ENCODE measurements at places on chromosomes 7 and 10.

- DNase-seq: no peak
Observed at GRCh38 chr7:78161781-78162180, 363.2 kb downstream of the PHTF2 start.

DNA sequence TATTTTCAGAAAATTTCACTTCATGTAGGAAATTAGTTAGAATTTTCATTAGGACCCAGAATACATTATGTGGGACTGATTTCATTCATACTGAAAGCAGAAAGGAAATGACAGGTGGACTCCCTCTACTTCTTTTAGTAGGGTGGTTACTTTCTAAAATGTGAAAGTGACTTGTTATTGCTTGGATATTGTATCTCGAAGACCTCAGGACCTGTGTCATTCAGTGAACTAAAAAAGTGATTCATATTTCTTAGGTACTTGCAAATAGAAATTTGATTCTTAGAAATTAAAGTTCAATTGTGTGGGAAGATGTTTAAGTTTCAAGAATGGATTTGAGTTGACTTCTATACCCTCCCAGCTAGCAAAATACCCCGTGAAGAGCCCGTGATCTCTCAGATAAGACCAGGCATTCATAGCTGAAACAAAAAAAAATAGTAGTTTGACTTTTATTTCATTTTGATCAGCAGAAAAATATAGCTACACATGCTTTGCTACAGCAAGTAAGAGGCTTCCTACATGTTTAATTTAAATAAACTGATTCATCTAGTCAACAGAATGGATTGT is 1037.1 kb downstream of the GATA3 start:
- no peak for DNase-seq

GRCh38 chr10:95026461-95026860 is 42.8 kb downstream of the CYP2C8 start:
- no peak for DNase-seq

DNA sequence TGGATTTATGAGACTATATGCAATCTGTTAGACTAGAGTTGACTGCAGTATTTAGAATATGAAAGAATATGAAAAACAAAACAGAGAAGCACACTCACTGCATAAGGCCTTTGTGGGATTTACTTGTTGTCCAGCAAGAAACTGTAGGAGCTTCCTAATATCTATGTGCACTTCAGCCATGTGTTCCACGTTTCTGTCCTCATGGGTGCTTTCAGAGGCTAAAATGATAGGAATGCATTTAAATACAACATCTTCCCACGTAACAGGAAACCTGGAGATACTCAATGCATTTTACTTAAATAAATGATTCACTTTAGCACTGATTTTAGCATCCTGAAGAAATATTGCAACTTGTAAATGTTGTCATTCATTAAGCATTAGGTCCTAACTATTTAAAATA is 11.7 kb downstream of the HUS1 start:
- no peak for DNase-seq

- no peak for DNase-seq
Observed at GRCh38 chr7:64878684-64879083, 24.4 kb upstream of the ZNF273 start.

DNA sequence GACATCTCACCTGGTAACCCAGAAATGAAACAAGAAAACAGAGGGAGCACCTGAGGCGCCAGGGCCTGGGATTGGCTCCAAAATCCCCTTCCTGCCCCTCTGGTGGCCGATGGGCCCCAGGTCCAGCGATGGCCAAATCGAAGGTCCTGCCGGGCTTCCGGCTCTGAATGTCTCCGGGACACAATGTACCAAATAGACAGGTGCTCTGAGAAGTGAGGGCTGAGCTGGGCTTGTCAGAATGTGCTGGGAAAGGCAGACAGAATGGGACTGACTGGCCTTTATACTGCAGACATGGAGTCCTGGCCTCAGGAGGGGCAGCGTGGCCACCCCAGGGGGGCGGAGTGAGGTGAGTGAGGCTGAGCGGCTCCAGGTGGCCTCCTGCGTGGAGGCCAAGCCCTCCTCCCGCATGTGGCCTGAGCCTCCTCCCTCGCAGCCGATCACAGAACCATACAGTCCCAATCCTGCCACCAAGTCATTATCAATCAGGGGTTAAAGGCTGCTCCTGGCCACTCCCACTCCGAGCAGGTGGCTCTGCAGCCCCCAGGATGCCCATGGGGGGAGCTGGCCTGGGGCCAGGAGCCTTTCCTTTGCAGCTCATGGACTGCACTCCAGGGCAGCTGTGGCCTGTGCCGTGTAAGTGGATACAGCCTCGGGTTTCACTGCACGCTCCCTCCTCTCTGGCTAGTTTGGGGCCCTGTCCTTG is 185.5 kb downstream of the ADARB2 start:
- DNase-seq: no peak

GRCh38 chr10:52756295-52756694 is 16.3 kb downstream of the MBL2 start:
- no peak for DNase-seq

- DNase-seq: no peak
Observed at GRCh38 chr10:230758-231157, 95.5 kb downstream of the ZMYND11 start.

- DNase-seq: no peak
Observed at GRCh38 chr10:100576282-100576635, 40.5 kb downstream of the HIF1AN start.

DNA sequence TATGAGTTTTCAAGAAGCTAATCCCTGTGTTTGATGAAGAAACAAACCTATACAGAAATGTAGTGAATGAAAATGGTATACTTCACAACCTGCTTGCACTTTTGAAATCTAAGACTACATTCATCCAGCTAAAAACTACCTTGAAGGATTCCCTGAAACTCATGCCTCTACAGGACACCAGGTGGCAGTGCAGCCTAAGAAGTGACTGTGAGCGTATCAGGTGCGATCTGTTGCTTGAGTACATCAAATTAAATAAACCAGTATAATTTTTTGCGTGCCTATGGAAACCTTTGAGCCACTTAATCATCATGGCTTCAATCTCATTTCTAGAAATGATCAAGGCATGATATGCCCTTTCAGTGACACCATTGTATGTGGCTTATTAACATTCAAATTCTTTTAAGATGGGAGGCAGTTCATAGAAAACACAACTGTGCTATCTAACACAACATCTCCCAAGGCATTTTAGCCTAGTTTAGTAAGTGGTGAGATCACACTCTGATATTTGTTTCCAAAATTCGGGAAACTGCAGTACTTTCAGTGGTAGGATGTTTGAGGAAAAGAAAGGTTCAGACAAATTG is 57.4 kb downstream of the PPP1R17 start:
- no peak for DNase-seq

DNA sequence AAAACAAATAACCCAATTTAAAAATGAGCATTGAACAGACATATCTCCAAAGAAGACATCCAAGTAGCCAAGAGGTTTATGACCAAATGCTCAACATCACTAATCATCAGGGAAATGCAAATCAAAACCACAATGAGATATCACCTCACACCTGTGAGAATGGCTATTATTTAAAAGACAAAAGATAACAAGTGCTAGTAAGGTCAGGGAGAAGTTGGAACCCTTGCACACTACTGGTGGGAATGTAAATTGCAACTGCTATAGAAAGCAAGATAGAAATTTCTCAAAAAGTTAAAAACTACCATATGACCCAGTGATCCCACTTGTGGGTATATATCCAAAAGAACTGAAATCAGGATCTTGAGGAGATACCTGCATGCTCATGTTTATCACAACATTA is 49.5 kb downstream of the SGMS1 start:
- no peak for DNase-seq

DNA sequence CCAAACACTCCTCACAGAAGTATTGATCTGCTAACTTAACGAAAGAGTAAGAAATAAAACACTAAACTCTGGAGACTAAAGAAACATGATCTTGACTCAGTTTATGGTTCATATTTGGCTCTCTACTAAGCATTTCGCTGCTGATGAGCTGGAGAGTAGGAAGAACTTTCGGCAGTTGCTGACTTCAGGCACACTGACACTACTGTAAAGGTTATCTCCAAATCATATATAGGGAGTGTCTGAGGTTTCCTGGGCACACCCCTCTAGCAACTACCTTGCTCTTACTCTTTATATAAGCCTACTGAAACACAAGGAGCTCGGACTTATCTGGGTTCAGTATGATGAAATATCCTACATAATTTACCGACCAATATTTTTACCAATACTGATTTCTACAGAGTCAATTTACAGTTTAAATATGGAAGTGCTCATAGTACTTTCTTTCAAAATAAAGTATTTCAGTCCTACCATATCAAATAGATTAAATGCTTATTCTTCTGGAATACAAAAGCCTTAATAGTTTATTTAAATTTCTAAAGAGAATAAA is 39.5 kb downstream of the ERCC6 start:
- no peak for DNase-seq

GRCh38 chr7:37784015-37784414 is 64.4 kb upstream of the NME8 start:
- DNase-seq: no peak

GRCh38 chr7:47762746-47763062 is 180.8 kb upstream of the TNS3 start:
- DNase-seq: no peak

GRCh38 chr10:21160116-21160515 is 263.0 kb upstream of the NEBL start:
- no peak for DNase-seq

- no peak for DNase-seq
Observed at GRCh38 chr7:98123365-98123696, 16.7 kb downstream of the LMTK2 start.

GRCh38 chr10:13271552-13272163 is 28.2 kb downstream of the PHYH start:
- DNase-seq: no peak

DNA sequence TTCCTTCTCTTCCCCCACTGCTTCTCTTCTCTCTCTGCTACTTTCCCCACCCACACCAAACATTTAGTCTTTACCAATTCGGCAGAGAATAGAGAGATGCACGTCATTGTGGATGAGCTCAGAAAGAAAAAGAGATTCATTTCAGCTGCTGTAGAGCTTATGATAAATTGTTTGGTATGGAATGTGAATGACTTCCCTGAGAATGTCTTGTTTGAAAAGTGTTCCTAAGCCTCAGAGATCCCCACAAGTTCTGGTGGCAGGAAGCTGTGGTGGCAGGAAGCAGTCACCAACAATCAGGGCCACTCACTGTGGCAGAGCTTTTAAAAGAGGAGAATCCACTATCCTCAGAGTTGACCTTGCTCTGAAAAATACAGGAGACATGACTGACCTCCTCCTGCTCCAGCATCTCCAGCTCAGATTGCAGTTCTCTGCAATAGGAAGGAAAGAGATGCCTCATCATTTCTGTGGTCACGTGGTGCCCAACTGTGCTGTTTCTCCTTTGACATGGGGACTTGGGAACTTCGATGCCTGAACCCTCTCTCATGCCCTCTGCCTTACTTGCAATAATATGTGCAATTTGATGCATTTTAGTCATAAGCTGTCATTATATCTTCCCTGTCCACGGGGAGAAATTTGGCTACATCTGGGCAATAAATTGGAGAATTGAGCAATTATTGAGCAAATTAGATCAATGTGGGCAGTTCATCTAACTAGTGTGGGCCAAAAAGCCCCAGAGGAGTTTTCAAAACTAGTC is 76.5 kb downstream of the BMPER start:
- no peak for DNase-seq

DNA sequence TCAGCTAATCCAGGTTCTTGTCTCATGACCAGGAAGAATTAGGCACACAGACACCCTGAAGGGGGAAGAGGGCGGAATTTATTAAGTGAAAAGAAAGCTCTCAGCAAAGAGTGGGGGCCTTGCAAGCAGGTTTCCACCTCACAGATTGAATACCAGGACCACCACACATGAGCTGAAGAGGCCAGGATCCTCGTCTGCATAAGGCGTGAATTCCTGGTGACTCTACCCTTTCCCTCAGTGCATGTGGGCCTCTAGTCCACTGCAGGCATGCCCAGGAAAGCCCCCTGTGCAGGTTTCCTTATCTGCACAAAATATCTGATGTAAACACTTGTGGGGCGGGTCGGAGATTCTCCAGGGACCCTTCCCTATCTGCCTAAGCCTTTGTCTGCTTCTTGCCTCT is 782.1 kb upstream of the LRRN3 start:
- no peak for DNase-seq

- no peak for DNase-seq
Observed at GRCh38 chr7:25388681-25389080, 160.4 kb upstream of the NPVF start.

- no peak for DNase-seq
Observed at GRCh38 chr10:130137659-130138478, 1.7 kb downstream of the GLRX3 start.

DNA sequence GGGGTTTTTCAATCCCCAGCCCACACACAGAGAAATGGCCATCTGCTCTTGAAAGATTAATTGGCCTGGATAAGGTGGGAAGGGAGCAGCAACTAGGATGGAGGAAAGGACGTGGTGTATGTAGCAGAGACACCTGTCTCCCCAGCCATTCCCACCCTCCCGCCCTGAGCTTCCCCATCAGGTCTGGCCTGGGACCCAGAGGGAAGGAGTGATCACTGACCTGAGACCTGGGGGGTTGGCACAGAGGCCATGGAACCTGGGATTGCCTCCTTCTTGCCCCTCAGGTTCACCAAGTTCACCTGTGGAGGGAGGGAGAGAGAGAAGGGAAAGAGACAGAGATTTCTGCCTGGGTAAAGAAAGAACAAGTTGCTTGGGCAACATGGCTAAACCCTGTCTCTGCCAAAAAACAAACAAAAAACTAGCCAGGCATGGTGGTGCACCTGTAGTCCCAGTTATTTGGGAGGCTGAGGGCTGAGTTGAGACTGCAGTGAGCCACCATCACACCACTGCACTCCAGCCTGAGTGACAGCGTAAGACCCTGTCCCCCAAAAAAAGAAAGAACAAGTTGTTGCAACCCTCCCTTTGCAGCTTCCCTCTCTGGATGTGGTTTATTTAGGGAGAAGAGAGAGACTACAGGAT is 11.3 kb upstream of the TRPV6 start:
- DNase-seq: no peak

GRCh38 chr10:50393784-50394467 is 142.6 kb upstream of the ASAH2 start:
- no peak for DNase-seq

- DNase-seq: no peak
Observed at GRCh38 chr7:128946936-128947830, 9.5 kb downstream of the IRF5 start.

DNA sequence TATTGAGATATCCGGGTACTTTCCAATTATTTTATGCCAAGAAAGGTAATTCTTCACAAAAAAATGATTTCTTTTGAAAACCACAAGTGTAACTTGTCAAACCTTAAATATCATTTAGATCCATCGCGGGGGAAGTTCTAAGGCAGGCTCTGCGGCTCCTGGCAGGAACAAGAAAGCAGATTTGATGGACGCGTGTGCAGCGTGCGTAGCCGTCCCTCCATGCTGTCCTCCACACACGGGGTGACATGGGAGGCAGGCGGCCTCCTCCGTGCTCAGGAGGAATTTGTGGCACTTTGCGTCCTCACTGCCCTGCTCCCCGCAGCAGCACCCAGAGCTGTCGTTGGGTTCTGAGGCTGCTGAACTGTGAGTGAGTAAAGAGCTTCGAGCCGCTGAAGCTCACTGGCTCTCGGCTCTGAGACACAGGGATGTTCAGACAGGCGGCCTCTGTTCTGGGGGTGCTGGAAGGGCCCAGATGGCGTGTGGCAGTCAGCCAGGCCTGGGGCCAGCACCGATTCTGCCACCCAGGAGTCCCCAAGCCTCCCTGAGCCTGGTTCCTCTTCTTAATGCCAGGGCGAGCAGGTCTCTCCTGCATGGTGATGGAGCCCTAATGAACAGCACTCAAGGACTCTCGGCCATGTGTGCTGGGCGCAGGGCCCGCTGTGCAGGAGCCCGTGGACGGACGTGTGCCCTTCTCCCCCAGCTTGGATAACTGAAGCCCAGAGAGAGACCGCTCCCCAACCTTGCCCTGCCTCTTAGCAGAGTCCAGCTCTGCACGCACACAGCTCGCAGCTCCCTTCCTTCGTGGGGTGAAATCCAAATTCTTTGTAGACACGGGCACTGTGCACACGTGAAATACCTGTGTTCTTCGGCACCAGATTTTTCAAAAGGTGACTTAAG is 185.4 kb upstream of the SHH start:
- no peak for DNase-seq
